ENCODE measurements at places on chromosomes 2 and 18.
A peak's percentile ranks its signal among the peaks of the same experiment; 100 is the strongest.

- DNase-seq, result no peak
Measured at GRCh38 chr2:225662101-225662500, 262.6 kb downstream of the NYAP2 start.

DNA sequence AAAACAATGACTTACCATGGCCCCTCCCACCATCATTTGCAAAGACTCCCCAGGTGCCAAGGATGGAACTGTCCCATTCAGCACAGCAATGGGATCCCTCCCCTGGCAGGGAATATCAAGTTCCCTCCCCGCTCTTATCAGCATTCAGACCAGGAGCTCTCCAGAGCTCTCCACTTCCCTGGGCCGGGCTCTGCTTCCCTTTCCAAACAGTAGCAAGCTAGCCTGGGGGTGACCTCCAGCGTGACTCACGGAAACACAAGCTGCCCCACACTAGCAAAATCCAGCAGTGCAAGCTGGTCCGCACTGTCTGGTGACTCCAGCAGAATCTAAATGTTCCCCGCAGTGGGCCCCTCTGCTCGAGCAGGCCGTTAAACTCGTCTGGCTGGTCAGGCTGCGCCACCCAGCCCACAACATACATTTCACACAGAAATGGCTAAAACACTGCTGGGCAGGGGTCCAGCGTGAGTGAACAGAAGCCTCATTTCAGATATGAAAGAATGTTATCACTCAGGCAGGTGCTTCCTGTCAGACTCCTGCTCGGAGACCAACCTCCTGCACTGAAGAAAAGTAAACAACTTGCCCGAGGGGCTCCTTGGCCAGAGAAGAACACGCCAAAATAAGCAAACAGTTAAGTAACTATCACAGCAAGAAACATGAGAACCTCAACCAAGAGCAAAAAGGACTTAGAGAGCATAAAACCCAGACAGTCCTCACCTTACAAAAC lies 33.9 kb downstream of the STAT1 start:
- DNase-seq, result peak; percentile 77

DNA sequence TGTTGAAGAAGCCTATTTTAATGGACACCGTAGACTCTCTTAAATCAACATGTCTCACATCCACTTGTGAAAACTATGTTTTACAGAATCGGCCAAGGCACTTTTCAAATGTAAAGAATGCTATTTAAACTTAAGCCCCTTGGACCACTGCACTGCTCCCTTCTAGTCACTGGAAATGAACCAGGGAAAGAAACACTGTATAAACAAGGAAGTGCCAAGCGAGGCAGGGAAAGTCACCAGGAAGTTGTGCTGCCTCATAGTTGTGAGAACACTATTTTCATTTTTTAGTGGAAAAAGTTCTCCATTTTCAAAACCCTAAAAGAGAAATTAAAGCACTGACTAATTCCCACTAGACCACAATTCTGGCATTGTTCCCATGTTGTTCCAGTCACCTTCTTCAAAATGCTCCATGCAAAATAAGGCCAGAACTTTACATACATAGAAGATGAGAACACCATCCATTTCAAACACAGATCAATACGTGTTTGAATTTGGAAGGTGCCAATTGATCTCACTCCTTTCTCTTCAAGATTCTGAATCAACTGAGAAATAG lies 13.5 kb downstream of the CCDC141 start:
- DNase-seq, result no peak

DNA sequence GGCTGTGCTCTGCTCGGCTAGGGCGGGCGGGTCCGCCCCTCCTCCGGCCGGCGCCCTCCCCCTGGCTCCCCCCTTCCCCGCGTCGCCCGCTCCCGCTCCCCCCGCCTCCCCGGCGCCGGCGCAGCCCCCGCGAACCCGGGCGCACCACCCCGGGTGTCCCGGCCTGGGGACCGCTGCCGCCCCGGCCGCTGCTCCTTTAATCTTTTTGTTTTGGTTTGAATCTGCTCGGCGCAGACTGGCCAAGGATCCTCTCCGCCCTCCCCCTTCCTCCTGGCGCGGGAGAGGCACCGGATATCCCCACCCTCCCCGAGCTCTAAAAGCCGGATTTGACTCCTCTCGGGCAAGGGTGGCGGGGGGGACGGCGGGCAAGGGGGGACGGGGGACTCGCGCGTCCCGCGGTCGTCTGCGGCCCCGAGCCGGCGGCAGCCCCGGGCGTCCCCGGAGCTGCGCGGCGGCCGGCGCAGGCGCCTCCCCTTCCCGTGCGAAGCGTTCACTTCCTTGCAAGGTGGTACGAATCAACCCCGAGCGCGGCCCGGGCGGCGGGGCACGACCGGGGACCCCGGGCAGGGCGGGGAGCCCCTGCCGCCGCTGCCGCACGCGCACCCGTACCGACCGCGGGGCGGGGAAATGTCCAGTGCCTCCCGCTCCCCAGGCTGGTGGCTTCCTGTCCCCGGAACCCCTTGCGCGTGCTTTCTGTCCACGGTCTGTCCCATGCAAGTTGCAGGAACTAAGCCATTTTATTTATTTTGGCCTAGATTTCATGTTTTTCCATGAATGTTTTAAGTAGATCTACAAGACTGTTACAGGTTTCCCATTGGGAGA lies at the start of gene PTGR3:
TSS of gene PTGR3 (minus strand) at position 11 of the 822 bp plus-strand sequence. CDS start 81 bp downstream, outside the sequence.
- DNase-seq, result peak; percentile 93

- no peak for DNase-seq
Measured at GRCh38 chr18:63146828-63147409, 172.7 kb downstream of the BCL2 start.

- no peak for DNase-seq
Measured at GRCh38 chr2:171287036-171287571, 126.4 kb upstream of the TLK1 start.

GRCh38 chr2:227054006-227054405 lies 110.0 kb downstream of the COL4A4 start:
- DNase-seq, result no peak

DNA sequence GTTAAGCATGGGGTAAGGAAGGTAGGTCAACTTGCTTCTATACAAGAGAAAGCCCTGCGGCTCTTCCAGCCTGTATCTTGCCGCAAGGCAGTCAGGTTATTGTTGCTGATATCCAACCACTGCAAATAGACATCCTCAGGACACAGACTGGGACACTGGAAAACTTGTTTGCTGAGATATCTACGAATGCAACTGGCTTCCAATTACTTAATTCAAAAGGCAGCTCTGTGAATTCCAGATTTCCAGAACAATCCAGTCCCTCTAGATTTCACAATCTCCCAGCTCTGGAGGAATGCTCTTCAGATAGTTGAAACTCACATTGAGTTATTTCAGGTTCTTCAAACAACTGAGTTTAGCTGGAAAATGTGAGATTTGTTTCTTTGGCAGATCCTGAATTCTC lies 34.6 kb upstream of the SP9 start:
- DNase-seq, result no peak

- DNase-seq, result no peak
Measured at GRCh38 chr2:82075875-82076274, 1771.3 kb upstream of the LRRTM1 start.

DNA sequence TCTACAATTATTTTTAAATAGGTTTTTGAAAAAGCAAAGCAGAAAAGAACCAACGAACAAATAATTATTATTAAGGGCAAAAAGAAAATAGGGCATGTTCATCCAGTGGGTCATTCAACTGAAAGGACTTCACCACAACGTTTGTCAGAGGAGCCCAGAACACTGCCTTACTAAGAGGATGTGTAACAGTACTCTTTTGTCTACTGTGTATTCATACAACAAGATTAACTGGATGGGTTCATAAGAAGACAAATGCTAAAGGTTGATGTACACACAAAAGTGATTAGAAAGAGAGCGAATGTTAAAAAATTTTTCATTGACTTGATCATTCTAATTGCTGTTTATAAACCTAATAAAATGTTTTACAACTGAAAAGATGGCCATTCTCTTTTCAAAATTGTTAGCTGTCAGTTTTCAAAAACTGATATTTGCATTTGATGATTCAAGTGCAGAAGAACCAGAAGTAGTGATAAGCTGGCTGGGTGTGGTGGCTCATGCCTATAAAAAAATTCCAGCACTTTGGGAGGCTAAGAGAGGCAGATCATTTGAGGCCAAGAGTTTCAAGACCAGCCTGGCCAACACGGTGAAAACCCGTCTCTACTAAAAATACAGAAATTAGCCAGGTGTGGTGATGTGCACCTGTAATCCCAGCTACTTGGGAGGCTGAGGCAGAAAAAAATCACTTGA lies 33.1 kb downstream of the MGAT4A start:
- DNase-seq, result no peak

- no peak for DNase-seq
Measured at GRCh38 chr2:236160366-236161081, 7.7 kb downstream of the GBX2 start.

DNA sequence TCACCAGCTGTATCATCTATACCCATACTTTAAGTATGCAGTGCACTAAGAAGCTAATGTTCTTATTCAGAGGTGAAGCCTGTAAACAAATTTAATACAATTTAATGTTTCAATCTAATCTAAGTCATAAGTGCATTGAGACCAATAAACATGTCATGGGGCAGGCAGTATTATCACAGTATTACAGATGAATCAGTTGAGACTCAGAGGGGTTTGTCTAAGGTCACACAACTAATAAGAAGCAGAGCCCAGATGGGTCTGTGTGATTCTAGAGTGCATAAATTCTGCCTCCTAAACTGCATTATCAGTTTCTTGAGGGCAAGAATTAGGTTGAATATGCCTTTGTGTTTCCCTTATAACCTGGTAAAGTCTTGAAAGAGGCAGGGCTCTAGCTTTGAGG lies 140.9 kb upstream of the RNF152 start:
- no peak for DNase-seq

DNA sequence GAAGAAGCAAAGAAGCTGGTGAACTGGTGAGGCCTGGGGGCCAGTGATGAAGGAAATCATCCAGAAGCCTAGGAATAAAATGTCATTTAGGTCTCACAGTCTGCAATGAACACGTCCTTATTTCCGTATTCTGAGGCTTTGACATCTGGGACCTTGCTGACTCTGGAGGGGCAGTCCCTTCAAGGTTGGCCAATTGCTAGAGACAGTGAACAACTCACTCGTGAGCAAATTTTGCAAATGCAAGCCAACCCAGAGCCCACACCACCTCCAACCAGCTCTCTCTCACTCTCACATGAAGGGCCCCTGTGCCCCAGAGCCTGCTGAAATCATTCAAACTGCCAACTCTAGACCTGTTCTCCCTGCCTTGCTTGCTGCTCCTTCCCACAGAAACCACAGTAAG lies 279.1 kb upstream of the LYPD1 start:
- no peak for DNase-seq

DNA sequence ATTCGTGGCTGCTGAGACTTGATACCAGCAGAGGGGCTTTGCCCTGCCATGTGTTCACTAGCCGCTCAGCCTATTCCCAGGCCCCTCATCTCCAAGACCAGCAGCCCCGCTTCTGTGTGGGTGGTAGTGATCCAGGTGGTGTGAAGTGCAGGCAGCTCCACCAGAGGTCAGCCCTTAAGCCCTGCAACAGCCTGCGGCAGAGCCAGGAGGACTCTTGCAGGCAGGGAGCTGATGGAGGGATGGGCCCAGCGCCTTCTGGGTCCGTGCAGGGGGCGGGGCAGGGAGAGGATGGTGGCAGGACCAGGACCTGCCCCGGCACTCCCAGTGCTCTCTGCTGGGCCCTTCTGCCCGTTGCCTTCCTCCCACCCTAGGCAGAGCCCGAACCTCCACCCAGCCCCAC lies 162.0 kb downstream of the SH3BP4 start:
- DNase-seq, result no peak

DNA sequence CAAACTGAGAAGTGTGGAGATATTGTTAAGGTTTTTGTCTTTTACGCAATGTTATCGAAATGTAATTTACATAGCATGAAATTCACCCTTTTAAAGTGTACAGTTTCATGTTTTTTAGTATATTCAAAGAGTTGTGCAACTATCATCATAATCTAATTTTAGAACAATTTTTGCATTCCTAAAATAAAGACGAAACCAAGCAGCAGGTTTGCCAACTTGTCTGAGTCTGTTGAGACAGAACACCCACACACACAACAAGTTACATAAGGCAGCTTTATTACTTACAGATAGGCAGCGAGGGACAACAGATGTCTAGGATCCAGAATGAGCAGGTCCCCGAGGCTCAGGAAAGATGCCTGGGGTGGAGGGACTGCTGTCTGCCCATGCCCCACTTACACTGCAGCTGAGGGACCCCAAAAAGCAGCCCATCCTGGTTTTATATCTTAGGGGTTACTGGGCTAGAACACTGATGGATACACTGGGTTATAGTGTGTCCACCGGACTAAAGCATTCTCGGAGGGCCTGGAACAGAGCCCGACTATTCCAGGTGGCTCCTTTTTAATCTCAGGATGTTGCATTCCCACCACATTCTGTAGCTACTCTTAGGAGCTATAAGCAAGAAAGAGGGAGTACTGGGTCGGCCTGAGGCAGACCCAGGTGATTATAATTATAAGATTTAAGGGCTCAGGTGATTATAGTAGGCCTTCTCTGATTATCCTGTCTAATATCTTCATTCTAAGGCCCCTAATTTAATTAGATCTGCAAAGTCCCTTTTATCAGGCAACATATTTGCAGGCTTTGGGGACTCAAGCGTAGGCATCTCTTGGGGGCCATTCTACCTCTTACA lies 150.2 kb upstream of the DOK6 start:
- DNase-seq, result no peak

GRCh38 chr2:44997963-44998362 lies 11.3 kb downstream of the SIX2 start:
- no peak for DNase-seq

GRCh38 chr2:200679535-200679934 lies 93.7 kb downstream of the AOX1 start:
- no peak for DNase-seq

DNA sequence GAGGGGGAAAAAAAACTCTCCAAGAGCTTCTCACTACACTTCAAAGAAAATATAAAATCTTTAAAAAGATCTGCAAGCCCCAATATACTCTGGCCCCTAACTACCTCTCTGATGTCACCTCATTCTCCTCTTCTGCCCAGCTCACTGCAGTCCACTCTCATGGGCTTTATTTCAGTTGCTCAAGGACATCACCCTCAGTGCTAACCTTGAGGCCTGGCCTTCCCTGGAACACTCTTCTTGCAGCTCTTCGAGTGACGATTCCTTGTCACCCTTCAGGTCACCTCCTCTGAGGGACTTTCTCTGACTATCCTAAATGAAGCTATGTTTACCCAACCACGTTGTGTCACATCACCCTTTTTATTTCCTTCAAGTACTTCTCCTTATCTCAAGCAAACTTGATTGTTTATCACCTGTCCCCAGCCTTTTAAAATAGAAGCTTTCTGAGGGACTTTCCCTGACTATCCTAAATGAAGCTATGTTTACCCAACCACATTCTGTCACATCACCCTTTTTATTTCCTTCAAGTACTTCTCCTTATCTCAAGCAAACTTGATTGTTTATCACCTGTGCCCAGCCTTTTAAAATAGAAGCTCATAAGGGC lies 10.4 kb downstream of the RTTN start:
- DNase-seq, result no peak

GRCh38 chr18:48133671-48134251 lies 203.3 kb upstream of the SMAD2 start:
- no peak for DNase-seq

DNA sequence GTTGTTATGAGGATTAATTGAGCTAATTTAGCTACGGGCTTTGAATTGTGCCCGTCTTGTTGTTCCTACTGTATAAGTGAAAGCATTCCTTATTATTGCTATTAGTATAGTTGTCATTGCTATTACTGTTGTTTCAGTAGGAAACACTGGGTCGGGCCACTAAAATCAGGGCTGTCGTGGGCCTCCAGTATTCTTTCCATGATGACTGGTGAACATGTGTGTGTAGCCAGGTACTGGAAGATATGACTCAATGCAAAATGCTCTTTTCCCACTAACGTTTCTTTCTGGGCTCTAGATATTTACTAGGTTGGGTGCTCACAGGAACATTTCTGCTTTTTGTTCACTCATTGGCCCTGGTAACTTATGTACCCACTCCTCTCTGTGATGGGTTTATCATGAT lies 4.9 kb downstream of the TTL start:
- no peak for DNase-seq

All from SK-N-SH (cell line).